ENCODE measurements at places on chromosomes 16 and 17. TPM values are rescaled to one million over a fixed set of nuclear protein-coding genes. Genes with fewer than 3 reads are reported as not detected.

GRCh38 chr17:2598166-2598565 lies 4.7 kb downstream of the PAFAH1B1 start:
- DNase-seq: no peak

The COG8 gene
- 28.4 TPM for total RNA-seq

The CRYBA1 gene
- total RNA-seq: not detected

DNA sequence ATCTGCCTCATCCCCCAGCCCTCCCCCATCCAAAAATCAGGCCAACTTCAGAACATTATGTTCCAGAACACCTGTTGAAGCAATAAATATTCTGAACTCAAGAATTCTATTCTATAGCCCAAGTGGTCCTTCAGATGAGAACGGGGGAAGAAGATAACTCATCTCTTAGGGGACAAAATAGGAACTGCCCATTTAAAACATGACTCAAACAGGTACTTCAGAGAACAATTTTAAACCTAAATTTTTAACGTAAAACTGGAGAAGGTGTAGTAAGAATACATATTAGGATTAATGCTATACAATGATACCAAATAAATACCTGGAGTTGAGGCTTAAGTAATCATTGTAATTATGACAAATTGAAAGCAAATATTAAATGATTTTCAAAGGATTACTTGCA lies 112.1 kb downstream of the CDYL2 start:
- DNase-seq: no peak

GRCh38 chr17:48122665-48123045 lies 15.1 kb downstream of the SNX11 start:
- no peak for DNase-seq

DNA sequence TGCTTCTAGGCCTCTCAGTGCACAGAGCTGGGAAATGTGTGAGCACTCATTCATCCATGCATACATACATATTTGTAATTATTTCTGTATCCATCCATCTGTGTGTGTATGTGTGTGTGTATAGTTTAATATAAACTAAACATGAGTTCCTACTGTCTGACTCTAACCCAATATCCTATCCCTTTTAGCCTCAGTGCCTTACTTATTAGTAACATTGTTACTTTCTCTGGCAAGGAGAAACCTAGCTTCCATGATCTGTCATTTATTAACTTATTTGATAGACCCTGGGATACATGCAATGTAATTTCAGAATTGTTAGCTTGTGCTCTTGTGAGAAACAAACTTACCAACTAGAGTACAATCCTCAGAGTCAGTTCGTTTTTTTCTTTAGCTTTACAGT lies 59.0 kb upstream of the WSCD1 start:
- DNase-seq: no peak

DNA sequence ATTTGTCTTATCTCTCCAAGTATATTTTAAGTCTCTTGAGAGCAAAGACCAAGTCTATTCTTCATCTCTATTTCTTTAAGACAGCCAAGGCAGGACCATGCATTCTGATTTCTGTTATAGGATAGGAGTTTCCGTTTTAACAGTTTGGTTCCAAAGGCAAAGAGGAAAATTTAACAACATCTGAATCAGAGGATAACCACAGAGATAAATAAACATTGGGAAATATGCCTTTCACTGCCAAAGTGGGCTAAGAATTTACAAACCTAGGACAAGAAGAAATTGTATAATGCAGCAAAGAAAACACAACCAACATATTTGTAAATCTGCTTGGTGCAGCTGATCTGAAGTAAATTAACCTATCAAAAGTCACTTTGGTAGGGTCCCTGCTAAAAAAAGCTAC lies 37.7 kb downstream of the USP32 start:
- DNase-seq: no peak

DNA sequence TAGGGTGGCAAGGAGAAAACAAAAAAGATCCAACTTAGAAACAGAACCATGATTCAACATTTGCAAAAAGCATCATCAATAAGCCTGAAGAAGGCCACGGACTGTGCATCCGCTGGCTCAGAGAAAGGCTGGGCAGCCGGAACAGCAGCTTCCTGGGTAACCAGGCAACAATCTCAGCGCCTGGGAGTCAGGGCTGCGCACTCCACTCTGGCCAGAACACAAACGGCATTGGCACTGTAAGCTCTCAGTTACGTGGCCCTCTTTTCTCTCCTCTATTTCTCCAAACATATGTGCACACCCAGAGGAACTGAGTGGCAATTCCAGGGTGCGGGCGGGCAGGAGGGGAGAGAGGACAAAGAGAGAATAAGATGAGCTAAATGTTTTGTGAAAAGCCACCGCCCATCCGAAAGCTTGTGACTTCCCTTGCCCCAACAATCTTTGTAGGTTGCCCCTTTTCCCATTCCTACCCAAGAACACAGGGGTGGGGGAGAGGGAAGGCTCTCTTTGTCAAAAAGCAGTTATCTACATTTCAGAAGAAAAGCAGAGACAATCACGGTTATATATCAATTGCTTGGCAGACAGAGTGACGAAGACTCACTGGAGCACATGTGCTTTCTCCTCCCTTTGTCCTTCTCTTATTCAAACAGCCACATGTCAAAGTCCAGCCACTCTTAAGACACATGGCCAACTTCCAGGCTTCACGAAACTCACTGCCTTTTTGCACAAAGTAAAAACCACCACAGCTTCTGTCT lies 6.6 kb upstream of the GHDC start:
- peak; percentile 47 for DNase-seq

DNA sequence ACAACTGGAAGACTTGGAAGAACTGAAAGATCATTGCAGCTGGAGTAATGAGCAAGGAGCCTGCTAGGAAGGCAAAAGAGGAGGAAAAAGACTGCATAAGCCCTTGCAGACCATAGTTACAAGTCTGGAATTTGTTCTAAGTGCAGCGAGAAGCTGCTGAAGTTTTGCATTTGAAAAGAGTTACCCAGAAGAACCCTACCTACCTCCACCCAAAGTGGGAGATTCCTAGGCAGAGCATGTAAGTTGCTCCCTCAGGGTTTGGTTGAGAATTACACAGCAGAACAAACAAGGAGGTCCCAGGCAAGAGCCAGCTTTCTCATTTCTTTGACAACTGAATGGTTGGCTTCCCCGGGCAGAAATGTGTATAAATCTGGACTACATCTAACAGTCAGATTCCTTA lies 118.7 kb upstream of the NUDT7 start:
- no peak for DNase-seq

- DNase-seq: no peak
These were observed 12.1 kb upstream of the NLK start for GRCh38 chr17:28030386-28030785.

- no peak for DNase-seq
These were observed 191.1 kb downstream of the ZFHX3 start for GRCh38 chr16:72856797-72857196.

DNA sequence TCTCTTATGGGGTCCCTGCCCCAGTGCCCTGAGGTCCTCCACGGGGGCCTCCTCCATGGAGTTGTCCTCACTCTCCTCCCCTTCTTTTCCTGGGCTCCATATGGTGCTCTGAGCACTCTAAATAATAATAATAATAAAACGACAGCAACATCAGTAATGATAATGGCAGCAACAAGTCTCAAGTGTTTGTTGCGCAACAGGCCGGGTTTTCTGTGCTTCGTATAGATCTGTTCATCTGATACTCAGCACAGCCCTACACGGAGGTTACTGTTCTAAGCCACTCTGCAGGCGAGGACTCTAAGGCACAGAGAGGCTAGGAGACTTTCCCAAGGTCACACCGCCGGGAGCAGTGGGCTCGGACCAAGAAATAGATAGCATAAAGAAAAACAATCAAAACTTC lies 13.7 kb downstream of the CIBAR2 start:
- no peak for DNase-seq

DNA sequence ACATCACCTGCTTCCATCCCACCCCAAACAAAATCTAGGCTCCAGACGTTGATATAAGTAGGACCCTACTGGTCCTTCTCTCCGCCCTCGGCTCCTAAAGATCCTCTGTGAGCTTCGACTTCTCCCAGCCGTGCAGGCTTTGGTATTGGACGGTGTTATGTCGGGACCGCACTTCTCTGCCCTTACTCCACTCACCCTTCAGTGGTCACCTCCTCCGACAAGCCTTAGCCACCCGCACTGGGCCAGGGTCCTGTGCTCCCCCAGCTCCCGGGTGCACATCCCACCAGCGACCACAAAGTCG lies 1.6 kb downstream of the PSMB10 start:
- DNase-seq: no peak

The CPHXL2 gene
- not detected for total RNA-seq

DNA sequence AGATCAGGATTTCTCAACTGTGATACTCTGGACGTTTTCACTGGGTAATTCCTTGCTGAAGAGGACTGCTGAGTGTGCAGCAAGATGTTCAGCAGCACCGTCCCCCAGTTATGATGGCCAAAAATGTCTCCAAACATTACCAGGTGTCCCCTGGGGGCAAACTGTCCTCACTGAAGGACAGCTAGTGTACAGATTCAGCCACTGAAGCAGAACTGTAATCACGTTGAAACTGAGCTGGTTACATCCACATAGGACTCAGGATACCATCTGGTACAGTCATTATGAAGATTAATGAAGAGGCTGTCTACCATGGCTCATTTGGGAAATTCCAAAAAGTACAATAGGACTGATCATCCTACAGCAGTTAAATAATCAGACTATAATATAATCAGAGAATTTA lies 43.3 kb upstream of the GINS3 start:
- no peak for DNase-seq

DNA sequence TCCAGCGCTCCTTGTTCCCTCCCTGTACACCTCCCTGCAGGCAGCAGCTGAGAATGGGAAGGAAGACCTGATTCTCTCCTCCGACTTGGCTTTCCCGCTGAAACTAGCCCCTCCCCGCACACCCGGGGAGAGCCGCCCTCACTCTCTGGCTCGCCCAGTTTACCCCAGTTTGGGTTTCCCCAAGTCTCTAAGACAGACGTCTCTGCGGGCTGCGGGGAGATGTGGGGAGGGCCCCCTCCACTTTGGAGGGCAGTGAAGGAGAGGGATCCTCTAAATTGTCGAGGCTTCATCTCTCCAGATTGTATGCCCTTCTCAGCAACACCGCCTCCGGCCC lies 797 bp downstream of the GRB7 start:
- DNase-seq: peak; percentile 83

DNA sequence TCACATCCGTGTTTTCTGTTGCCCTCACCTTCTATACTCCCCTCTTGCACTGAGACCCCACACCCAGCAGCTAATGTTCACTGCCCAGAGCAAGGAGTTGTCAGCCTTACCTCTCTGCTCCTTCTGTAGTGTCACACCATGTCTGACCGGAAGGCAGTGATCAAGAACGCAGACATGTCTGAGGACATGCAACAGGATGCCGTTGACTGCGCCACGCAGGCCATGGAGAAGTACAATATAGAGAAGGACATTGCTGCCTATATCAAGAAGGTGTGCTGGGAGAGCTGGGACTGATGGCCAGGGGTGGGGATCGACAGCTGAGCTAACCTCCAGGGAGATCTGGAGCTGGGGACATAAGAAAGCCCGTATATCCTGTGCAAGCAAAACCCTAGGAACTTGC lies 3.7 kb downstream of the DYNLL2 start:
- no peak for DNase-seq

DNA sequence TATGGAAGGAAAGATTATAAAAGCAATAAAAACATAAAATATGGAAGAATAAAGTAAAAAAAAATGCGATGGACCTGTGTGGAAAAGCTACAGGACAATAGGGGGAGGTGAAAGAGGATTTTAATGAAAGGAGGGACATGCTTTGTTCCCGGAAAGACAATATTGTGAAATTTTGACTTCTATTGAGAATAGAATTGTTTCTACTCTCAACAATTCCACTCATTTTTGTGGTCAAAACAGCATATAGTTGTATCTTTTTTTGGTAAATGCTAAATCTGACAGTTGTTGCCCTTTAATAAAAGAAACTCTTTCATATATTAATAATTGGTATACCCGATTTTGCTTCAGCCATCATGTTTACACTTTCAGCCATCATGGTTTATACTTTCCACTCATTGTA lies 22.9 kb upstream of the APPBP2 start:
- DNase-seq: no peak

The NPIPA5 gene
- total RNA-seq: 6.6 TPM

DNA sequence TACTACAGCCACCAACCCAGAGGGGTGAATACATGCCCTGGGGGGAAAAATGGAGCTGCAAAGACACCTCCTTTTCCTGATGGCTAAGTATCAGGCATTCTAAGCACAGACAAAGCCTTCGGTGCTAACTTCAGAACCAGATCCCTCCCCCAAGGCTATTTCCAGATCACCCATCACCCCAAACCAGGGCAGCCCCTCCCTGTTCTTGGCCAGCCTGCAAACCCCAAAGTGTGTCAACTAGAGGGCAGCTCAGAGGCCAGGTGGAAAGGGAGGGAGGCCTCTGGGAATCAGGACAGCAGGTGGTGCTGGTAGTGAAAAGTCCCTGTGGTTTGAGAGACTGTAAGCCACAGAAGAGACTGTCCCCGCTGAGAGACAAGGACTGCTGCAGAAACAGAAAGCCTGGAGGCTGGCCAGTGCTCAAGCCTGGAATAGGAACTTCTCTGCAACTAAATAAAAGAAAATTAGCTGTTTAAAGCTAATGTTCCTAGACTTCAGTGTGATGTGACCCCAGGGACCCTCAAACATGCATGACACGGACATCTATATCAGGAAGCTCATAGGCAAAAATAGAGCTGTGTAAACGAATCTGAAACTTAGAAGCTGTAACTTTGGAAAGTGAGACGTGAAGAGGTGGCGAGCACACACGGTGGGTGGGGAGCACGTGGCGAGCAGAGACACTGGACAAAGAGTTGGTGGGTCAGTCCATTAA lies 9.1 kb downstream of the TUBG1 start:
- peak; percentile 52 for DNase-seq

GRCh38 chr16:14205666-14206065 lies 134.5 kb downstream of the MRTFB start:
- no peak for DNase-seq

The RNF157 gene
- 30.2 TPM for total RNA-seq

The TRIM37 gene
- total RNA-seq: 17.2 TPM

The ATP1B2 gene
- 0.54 TPM for total RNA-seq

- DNase-seq: no peak
These were observed 137.1 kb downstream of the ZFHX3 start for GRCh38 chr16:72910875-72911274.

The CIITA gene
- total RNA-seq: 9.6 TPM
